ENCODE measurements at places on chromosomes 5 and 9.

DNA sequence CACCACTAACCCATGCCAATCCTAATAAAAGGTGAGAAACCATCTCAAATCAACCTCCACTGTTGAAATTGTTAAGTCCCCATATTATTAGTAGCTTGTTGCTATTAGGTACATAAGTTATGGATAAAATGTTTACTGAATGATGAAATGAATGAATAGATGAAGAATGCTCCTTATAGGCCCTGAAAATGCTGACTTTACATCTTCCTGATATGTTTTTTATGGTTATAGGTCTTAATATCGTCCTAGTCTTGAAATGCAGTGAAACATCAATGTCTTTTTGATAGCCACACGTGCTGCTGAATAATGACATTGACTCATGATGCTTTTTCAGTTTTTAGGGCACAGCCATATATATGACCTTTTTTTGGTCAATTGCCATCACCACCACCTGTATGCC is 277.7 kb downstream of the SAXO1 start:
- no peak for DNase-seq

- no peak for DNase-seq
Observed at GRCh38 chr5:172142709-172143215, 45.3 kb downstream of the STK10 start.

DNA sequence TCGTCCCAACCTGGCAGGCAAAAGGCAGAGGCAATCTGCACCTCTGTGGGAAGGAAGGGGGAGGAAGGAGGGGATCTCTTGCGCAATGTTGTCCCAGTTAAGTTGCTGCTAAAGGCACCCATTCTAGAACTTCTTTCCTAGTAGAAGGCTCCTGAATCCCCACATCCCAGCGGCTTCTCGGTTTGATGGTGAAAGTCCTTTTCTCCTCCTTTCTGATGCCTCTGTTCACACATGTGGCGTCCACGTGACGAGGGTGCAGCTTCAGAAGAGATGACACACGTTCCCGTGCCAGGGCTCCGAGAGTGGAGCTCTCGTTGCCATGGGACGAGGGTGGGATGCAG is 96.9 kb upstream of the FCN2 start:
- DNase-seq: no peak

DNA sequence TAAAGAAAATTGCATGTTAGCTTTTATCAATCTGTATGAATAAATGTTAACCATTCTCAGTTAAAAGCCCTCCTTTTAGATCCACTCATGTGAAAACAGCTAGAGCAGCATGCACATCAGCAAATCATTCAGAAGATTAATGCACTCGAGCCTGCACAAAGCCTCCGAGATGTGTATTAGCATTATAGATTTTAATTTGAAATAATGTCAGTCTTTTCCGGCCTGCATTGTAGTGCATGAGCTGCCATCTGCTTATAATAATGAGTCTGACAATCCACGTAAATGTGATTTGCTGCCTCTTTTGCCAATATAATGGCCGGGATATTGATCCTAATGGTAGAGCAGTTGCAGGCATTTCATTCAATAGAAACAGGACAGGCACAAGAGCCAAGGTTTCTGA is 585.1 kb downstream of the IRX1 start:
- DNase-seq: no peak

- no peak for DNase-seq
Observed at GRCh38 chr5:110441035-110441434, 285.4 kb downstream of the TMEM232 start.

All from activated CD8-positive, alpha-beta memory T cell treated with anti-CD3 and anti-CD28 coated beads for 1 hour (primary cell).